Vagina (tissue), 2 donors: ENCODE measurements at places on chromosomes 16 and 17.

GRCh38 chr16:68128577-68129305 lies 43.6 kb downstream of the NFATC3 start:
- no peak for DNase-seq

DNA sequence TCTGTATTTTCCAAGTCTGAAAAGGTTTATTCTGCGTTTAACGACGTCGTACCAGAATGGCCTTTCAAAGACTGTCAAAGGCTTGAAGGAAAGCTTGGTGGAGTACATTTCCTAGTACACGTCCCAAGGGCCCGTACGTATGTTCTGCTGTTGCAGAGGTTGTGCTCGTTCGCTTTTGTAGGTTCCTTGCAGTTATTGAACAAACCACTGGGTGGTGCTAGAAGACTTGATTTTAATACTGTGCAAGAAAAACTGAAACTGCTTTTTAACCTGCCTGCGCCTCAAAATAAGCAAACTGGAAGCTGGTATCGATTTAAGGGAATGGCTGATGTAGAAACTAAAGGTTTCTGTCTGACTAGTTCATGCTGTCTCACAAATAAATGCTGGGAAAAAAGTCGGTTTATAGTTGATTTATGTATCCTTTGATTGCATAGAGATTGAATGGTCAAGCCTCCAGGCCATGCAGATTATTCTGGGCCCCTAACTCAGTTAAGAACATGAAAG lies 54.6 kb downstream of the USP10 start:
- DNase-seq: no peak

GRCh38 chr16:85284141-85284817 lies 172.0 kb upstream of the CIBAR2 start:
- DNase-seq: no peak

- no peak for DNase-seq
Measured at GRCh38 chr16:17641990-17642389, 171.2 kb upstream of the XYLT1 start.

- no peak for DNase-seq
Measured at GRCh38 chr17:73052923-73053322, 39.6 kb downstream of the SLC39A11 start.

DNA sequence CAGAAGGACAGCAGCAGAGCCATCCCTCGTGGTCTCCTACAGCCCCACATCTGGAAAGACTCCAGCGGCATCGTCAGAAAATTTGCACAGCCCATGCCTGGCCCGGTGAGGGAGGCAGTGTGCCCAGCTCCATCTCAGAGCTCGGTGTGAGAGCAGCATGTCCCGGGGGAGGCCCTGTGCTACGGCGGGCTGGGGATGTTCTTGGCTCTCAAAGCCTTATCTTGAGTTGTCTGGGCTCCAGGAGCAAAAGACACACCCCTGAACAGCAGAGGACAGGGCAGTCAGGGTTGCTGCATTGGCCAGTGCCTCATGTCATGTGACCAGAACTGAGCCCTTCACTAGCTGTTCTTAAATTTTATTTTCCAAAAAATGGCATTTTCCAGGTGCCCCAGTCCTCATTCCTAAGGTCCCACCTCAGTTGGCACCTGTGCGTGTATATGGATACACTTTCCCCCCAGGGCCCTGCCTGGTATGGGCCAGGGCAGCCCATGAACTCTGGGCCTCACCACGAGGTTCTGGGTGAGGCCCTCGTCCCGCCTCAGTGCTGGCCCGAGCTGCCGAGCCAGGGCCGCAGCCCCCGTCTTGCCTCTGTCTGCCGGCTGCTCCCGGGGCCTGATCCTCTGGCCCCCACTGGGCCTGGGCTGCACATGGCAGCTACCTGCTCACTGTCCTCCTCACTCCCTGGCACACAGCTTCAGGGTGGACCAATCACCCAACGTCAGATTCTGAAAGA lies 3.0 kb downstream of the NUDT16L1 start:
- DNase-seq: no peak

DNA sequence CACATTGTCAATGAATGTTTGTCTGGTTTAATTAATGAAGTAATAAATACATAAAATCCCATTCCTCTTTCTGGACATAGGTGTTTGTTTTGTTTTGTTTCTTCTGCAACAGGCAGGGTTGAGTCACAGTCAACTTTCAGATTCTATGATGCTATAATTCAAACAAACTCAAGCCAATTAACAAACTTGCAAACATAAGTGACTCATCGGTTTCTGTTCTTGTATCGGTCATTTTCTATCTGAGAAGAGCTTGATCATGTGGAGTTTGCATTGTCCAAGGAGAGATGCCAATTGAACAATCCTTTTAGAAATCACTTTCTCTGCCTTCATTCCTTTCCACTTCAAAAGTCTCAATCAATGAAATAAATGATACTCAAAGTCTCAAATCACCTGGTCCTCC lies 294.2 kb upstream of the C16orf82 start:
- no peak for DNase-seq

DNA sequence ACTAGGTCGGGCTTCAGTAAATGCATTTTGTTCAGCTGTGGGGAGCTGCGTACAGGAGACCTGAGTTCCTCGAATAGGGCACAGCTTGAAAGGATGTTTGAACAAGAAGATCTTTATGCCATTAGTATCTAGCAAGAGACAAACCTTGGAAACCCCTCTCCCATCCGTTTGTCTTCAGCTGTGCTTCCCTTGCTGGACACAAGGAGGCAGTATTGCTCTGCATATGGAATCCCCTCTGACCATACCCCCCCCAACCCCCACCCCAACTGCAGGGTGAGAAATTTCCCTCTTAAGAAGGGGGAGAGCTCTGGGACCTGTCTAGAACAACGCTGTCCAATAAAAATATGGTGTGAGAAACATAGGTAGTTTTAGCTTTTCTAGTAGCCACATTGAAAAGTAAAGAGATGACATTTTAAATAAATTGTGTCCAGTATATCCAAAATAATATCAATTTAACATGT lies 1.6 kb downstream of the MRM1 start:
- DNase-seq: no peak

DNA sequence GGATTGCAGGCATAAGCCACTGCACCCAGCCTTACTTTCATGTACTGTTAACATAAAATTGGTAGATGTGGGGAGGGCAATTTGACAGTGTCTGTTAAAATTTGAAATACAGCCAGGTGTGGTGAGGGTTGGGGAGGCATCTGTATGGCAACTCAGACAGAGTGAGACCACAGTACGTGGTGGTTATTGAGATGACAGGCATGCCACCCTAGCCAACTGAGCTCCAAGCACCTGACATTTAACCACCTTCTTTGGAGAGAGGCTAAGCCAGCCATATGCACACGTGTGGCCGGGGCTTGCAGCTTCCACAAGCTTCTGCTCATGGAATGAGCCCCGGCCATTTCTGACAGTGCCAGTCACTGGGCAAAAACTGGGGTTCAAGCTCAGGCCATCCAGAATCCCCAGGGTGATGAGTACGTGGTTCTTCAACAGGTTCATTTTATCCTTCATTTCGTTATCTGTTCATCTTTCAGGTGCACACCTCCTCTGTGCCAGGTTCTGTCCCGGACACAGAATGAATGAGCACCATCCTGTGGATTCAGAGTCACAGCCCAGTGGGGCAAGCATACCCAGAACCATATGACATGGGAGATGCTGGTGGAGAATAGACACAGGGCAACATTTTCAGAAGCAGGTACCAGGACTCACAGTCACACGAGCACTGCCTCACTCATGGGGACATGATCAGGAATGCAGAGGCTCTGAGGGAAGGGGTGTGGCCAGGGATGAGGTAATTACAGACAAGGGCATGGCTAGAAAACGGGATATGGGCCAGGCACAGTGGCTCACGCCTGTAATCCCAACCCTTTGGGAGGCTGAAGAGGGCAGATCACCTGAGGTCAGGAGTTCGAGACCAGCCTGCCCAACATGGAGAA lies 36.2 kb downstream of the C16orf82 start:
- peak; percentile 40 for DNase-seq

DNA sequence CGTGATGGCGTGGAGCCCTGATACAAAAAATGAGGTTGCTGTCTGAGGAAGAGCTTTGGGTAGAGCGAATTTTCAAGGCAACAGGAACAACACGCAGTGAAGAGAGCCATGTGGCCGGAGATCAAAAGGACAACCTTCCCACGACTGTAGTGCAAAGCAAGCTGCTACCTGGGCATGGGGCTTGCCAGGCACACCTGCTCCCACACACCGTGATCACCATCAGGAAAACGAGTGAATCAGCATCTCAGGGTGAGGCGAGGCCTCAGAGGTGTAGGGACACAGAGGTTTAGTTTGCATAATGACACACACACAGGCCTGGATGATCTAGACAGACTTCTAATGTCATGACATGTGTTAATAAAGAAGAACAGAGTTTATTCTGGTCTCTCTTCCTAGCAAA lies 65.7 kb downstream of the PARN start:
- no peak for DNase-seq

DNA sequence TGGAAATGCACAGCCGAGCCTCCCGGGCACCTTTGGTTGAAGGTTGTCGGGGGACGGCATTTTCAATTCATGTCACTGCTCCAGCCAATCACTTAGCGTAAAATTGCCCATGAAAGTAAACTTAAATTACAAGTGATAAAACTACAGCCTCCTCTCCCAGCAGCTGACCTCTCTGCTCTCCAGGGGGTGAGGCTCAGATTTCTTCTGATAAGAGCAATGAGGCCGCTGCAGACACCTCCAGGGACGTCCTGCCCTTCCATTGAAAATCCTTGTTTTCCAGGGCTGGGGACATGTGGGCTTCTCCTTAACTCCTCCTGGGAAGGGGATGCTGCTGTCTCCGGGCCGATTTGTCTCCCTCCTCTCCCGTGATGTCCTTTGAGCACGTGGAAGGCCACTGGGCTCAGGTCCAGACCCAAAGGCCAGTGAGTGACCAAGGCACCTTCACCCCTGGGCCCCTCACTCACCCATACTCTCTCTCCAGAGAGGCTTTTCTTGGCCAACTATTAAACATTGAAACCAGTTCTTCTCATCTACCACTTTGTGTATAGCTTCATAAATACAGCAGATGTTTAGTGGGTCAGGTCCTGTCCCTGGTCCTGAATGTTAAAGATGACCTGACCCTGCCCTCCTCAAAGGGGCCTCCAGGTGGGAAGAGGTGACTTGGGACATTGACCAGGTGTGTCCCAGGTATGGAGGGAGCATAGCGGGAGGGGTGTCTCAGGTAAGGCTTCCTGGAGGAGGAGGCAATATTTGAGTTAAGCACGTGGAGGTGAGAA lies 52.3 kb downstream of the MGAT5B start:
- no peak for DNase-seq

GRCh38 chr17:37507111-37507510 lies 17.4 kb downstream of the DUSP14 start:
- DNase-seq: no peak

DNA sequence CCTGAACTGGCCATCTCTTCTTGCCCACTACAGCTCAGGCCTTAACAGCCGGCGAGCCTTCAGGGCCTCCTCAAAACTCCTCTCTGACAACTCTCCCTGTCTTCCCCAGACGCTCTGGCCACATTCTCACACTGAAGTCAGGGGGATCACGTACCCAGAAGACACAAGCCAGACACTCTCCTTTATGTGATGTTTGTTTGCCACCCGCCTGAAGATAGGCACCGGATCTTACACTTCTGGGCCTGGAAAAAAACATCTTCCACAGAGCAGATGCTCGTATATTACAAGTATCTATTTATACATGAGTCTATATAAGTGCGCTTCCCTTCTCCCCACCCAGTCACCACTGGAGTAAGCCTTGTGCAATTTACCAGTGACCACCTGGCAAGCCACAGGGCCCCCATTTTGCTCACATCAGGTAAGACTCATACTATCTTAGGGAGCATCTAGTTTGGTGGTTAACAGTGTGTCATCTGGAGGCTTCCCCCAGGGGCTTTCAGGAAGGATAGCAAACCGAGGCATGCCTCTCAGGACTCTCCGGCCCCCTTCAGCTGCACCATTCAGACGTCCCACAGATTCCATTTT lies 349.4 kb downstream of the SOX9 start:
- no peak for DNase-seq

- no peak for DNase-seq
Measured at GRCh38 chr17:59785091-59785799, 77.8 kb downstream of the VMP1 start.

GRCh38 chr17:39144416-39144840 lies 7.0 kb downstream of the PLXDC1 start:
- no peak for DNase-seq

DNA sequence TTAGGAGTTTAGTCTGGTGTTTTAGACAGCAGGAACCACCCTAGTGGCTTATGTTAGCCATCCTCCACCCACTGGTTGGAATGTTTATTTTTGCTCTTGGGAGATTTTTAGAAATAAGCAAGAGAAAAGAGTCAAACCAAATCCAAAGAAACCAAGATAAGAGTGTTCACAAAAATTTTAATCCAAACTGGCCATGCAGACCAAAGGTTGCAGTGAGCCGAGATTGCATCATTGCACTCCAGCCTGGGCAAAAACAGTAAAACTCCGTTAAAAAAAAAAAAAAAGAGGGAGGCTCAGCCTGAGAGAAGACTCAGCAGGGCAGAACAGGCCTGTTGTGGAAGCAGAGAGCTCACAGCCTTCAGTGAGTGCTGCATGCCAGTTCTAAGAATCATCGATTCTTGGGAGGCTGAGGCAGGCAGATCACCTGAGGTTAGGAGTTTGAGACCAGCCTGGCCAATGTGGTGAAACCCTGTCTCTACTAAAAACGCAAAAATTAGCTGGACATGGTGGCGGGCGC lies 12.2 kb upstream of the C16orf54 start:
- no peak for DNase-seq

DNA sequence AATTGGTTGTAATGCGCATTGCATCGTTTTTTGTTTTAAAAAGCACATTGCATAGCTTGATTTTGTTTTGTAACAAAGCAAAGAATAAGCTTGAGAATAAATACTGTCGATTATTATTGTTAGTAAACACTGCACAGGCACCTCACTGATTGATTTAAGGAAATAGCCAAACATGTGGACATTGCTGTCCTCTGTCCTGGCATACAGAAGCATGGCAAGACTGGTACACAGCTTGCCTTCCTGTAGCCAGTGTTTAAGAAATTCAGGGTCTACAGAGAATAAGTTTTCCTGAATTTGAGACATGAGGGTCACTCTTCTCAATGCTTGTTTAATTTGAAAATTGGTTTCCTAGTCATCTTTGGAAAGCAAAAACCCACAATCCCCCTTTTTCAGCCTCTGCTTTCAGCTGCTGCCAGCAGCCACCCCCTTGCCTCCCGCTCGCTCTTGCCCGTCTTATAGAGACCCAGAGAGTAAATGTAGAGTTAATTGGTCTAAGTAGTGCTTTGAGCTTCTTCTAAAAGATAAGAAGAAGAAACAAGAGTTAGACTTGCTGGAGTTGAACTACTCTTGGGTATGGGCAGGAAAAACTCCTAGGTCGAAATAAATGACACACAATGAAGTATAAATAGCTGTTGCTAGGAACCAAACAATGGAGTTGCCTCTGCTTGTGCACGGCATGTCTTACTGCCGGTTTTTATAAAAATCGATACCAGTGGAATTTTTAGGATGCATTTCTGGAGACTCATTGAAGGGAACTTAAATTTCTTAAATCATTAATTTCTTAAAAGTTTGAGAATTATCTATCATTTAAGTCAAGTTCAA lies 116.6 kb downstream of the MRTFB start:
- no peak for DNase-seq

DNA sequence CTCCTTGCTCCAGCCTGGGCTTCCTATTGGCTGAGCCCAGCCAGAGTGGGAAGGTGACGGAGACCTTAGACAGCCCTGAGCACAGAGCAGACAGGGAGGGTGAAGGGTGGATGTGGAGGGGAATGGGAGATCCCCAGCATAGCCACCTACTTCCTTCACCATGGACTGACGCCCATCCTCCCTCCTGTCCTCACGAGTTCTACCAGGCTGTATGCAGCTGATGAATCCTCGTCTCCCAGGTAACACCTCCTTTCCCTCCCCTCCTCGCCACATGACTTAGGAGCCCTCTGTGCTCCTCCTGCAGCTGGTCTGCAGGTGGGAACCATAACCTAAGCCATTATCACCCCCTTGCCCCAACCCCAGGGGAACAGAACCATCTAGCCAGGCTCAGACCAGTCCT lies 9.0 kb upstream of the CRHR1 start:
- DNase-seq: no peak

- no peak for DNase-seq
Measured at GRCh38 chr17:56150649-56151048, 2.6 kb upstream of the ANKFN1 start.
